ENCODE measurements at places on chromosomes 12 and 14.

DNA sequence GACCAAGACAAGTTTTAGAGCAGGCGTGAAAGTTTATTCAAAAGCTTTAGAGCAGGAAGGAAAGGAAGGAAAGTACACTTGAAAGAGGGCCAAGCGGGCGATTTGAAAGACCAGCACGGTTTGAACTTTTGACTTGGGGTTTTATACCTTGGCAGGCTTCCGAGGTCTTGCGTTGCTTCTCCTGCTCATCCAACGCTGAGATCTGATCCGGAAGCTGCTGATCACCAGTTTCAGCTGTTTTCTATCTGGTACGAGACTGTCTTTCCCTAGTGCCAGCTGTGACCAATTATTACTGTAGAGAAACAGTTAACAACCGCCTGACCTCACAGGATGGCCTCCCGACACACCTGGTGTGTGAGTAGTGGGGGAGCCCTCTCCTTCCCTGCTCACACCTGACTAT, 20.6 kb upstream of the SNRPF start:
- DNase-seq: no peak

GRCh38 chr12:46524778-46525177, 152.2 kb upstream of the SLC38A2 start:
- DNase-seq: peak; percentile 96

DNA sequence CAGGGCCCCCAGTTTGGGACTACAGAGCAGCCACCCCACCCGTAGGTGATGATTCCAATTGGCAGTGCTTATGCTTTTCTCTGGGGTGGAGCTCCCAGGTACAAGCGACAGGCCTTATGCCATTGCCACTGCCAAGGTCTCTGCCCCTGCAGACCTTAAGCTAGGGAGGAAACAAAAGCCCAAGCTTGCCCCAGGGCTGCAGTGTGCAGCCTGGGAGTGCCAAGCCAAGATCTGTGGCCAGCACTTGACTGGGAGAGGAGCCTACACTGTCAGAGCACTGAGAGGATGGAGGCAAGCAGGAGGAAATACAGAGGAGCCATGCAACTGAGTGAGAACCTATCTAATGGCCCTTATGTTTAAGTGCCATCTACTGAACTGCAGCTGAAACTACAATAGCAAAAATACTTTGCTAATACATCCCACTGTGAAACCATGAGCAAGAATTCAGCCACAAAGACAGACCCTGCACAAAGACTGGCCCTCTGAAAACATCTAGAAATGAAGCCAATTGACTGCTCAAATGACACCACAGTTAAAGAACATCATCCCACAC, 17.7 kb upstream of the ASCL1 start:
- DNase-seq: no peak

DNA sequence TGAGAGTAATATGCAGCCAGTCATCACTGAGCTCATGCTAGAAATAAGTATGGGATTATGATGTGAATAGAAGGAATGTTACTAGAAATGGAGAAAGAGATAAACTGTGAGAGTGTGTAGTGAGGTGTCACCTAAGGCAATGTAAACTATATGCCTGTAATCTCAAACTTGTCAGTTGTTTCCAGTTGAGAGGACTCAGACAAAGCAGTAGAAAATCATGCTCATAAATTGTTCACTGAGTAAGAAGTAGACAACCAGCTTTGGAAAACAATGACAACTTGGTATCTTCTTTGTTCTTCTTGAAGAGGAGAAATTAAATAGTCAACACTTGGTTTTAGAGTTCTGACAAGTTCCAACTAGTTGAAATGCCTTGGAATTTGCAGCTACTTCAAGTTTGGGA, 148.5 kb upstream of the OR4E1 start:
- no peak for DNase-seq

DNA sequence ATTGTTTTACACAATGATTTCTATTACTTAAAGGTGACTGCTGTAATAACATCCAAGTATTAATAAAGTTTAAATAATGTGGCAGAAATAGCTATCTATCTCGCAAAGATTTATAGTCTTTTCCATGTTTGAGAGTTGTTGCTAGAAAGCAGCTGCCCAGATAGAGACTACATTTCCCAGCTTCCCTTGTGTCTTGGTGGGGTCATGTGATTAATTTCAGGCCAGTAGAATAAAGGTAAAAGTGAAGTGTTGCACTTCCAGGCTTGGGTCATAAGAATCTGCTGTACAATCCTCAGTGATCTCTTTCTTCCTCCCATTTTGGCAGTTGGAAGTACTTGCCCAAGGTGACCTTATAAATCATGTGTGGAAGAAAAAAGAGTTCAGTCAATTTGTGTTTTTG, 449.7 kb upstream of the USP15 start:
- DNase-seq: no peak

DNA sequence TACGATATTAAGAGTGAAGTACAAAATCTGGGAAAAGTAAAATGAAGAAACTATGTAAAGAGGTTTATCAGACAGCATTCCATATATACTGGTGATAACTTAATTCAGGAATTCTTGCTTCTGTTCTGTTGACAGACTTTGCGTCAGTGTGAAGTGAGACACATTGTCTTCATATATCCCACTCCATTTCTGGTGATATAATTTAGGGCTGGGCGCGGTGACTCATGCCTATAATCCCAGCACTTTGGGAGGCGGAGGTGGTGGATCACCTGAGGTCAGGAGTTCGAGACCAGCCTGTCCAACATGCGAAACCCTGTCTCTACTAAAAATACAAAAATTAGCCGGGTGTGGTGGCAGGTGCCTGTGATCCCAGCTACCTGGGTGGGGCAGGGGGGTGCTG, 20.3 kb upstream of the RAD52 start:
- no peak for DNase-seq

DNA sequence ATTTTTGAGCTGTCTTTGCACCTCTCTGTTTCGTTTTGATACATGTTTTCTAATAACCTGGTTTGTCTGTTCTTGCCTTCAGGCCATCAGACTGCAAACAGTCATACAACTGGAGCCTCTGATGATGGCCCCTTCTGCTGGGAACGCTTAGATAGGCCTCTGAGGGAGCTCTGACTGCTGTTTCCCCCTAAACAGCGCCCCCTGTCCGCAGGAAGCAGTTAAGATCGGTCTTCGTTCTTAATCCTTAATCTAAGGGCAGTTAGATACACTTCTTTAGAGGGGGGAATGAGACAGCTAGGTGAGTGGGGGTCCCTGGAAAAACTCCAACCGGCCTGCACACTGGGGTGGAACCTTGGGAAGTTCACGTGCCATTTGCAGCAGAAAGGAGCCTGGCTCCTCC, 1338.8 kb upstream of the SEL1L start:
- no peak for DNase-seq

- peak; percentile 70 for DNase-seq
Observed at GRCh38 chr14:54567639-54568561, 972 bp downstream of the SAMD4A start.

GRCh38 chr14:105500726-105501101, 9.7 kb downstream of the TEDC1 start:
- DNase-seq: no peak

DNA sequence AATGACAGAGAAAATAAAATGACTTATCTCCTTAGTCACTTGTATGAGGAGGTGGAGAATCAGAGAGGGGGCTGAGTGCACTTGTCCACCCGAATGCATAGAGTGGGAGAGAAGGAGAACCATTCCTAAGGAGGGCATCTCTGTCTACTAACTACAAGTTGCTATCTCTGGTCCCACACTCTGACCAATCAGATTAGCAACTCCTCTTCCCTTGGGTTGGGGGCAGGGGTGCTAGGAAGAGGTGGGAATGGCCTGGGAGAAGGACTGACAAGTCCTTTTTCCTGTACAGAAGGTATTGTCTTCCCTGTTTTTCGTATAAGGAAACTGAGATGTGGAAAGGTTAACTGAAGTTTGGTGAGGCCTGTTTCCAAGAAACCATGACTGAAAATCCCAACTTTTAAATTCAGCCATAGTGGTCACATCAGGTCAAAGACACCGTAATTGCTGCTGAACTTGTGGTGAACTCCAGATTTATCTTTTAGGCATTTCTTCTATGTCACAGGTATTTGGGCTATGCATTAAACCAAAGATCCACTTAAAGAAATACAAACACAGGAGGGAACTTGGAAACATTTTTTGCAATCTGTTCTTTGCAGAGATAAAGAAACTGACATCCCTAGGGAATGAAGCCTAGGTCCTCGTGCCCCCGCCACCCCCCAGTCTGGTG, 207.8 kb downstream of the CRADD start:
- DNase-seq: peak; percentile 28

GRCh38 chr12:115078990-115079389, 395.0 kb upstream of the TBX3 start:
- DNase-seq: no peak

Data from mesenchymal stem cell (in vitro differentiated cells and primary cell).